ENCODE measurements at places on chromosomes 5 and 9. TPM values are rescaled to one million over a fixed set of nuclear protein-coding genes. Genes with fewer than 3 reads are reported as not detected.

NR4A3 gene
- not detected for total RNA-seq

ANKRD33B gene
- total RNA-seq, result not detected

NKD2 gene
- 0.53 TPM for total RNA-seq

BTNL3 gene
- total RNA-seq, result not detected

Data from HepG2 (cell line).